ENCODE measurements at places on chromosomes 16 and 17. TPM values are rescaled to one million over a fixed set of nuclear protein-coding genes. Genes with fewer than 3 reads are reported as not detected.

- no peak for DNase-seq
Observed at GRCh38 chr16:27408012-27408601, 6.1 kb downstream of the IL21R start.

DNA sequence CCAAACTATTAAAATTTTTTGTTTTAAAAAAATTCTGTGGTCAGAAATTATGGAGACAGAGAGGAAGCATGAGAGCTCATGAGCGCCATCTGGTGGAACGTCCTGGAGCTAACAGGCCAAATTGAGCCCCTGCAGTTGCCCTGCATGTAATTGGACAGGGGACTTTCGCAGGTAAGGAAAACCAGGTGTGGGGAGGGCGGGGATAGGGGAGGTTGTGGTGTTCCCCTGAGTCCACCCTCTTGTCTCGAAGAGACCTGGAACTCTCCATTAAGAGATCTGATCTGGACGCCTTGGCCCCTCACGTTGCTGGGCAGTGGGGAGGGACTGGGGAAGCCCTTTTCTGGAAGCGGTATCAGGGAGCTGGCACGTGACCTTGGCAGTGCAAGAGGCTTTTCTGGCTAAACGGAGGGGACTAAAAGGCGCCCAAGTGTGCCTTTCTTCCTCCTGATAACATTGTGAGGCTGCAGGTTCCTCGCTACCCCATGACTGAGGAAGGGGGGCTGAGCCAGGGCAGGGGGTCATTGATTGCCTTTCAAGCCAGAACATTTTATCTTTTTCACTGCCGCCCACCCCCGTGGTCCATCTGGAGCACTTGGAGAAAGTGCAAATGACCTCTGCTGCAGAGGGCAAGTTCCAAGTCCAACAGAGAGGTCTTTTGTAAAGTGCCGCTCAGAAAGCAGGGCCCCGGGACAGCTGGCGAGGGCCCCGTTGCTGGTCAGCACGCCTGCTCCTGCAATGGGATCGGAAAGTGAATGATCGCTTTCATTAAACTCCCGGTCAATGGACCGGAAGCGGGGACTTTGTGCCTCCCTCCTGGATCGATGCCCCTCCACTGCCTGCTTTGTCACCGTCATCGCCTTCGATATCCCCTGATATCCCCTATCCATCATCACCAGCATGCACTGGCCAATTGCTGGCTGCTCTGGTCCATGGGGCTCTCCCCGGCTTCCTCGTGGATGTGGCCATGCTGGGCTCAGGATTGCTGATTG lies 18.4 kb downstream of the PDILT start:
- peak; percentile 36 for DNase-seq

GRCh38 chr16:8886593-8887430 lies 4.7 kb downstream of the LITAFD start:
- no peak for DNase-seq

DNA sequence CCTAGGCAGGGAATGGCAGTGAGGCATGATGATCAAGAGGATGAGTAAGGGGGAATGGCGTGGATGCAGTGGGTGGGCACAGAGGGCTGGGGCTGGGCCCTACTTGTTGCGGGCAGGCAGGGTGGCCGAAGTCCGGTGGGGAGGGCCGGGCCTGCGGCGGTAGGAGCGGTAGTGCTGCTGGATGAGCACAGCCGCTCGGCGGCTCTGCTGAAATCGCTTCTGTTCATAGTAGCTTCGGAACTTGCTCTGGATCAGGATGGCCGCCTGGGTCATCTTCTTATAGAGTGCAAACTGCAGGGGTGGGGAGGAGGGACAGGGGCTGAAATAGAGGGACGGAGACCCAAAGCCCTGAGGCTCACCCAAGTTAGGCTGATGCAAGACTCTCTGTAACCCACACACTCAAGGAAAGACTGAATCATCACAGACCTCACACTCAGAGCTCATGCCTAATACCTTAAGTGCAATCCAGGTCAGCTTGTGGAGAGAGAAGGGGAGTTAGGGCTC lies 1.5 kb upstream of the SPAG7 start:
- no peak for DNase-seq

DNA sequence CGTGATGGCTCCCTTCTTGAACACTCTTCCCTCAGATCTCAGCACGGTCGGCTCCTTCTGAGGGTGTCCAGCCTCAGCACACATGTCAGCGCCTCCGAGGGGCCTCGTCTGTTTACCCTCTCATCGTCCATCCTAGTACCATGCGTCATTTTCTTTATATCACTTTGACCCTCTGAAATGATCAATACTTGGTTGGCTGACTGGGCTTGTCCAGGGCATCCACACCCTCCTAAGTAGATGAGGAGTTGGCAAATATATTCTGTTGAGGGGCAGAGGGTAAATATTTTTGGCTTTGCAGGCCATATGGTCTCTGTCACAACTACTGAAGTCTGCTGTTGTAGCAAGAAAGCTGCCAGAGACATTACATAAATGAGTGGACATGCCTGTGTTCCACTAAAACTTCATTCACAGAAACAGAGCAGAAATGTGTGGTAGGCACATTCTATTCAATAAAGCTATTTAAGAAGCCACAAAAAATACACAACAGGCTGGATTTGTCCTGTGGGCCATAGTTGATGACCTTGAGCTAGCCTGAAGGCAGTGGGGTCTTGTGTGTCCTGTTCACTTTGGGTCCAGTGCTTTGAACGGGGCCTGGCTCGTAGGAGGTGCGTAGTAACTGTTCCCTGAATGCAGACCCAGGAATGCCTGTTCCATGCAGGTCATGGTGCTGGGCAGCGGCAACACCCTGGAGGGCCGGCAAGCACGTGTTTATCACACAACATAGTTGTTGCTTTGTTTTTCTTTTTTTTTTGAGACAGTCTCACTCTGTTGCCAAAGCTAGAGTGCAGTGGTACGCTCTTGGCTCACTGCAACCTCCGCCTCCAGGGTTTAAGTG lies 185.8 kb downstream of the SNX29 start:
- DNase-seq = no peak

DNA sequence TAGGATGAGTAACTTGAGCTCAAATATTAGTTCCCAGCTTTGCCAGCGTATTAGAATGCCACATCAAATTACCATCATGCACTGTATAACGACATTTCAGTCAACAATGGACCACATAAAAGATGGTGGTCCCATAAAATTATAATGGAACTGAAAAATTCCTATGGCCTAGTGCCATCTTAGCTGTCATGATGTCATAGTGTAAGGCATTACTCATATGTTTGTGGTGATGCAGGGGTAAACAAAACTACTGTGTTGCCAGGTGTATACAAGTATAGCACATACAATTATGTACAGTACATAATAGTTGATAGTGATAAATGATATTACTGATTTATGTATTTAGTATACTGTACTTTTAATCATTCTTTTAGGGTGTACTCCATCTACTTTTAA lies 54.4 kb upstream of the NETO2 start:
- no peak for DNase-seq

- DNase-seq = no peak
Observed at GRCh38 chr17:69232650-69233049, 4.0 kb upstream of the ABCA10 start.

GRCh38 chr17:49789243-49789578 lies 730 bp downstream of the KAT7 start:
- no peak for DNase-seq

GRCh38 chr16:17773698-17774101 lies 302.9 kb upstream of the XYLT1 start:
- no peak for DNase-seq

GRCh38 chr16:10039220-10040096 lies 142.8 kb downstream of the GRIN2A start:
- DNase-seq = no peak

- DNase-seq = no peak
Observed at GRCh38 chr16:87369117-87369765, 14.3 kb downstream of the FBXO31 start.

GRCh38 chr17:57940653-57941329 lies 14.4 kb downstream of the CUEDC1 start:
- DNase-seq = no peak

DNA sequence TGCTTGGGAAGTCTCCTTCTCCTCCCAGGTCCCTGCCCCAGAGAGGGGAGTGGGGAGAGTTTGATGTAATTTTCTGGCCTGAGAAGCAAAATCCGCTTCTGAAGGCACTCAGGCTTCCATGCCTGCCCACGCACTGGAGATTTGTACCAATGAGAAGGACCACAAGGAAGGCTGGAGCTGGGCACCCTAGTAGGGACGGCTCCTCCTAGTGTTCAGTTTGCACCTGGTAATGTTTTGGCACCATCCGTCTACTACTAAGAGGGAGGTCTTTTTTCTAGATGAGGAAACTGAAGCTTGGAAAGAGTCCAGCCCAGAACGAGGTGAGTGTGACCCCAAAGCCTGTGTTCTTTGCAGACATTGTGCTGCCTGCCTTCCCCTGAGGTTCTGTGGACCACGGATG lies 83.6 kb upstream of the NLRP1 start:
- no peak for DNase-seq

The KRT33B gene
- not detected for total RNA-seq

The SLC12A3 gene
- total RNA-seq = not detected

The TBC1D16 gene
- 92.2 TPM for total RNA-seq

The RND2 gene
- total RNA-seq = 2.0 TPM

The ST6GALNAC2 gene
- total RNA-seq = 12.0 TPM

All from breast epithelium (tissue), 4 donors.